Esophagus squamous epithelium (tissue), 5 donors: ENCODE measurements at places on chromosomes 12 and 14.
A peak's percentile ranks its signal among the peaks of the same experiment; 100 is the strongest.

DNA sequence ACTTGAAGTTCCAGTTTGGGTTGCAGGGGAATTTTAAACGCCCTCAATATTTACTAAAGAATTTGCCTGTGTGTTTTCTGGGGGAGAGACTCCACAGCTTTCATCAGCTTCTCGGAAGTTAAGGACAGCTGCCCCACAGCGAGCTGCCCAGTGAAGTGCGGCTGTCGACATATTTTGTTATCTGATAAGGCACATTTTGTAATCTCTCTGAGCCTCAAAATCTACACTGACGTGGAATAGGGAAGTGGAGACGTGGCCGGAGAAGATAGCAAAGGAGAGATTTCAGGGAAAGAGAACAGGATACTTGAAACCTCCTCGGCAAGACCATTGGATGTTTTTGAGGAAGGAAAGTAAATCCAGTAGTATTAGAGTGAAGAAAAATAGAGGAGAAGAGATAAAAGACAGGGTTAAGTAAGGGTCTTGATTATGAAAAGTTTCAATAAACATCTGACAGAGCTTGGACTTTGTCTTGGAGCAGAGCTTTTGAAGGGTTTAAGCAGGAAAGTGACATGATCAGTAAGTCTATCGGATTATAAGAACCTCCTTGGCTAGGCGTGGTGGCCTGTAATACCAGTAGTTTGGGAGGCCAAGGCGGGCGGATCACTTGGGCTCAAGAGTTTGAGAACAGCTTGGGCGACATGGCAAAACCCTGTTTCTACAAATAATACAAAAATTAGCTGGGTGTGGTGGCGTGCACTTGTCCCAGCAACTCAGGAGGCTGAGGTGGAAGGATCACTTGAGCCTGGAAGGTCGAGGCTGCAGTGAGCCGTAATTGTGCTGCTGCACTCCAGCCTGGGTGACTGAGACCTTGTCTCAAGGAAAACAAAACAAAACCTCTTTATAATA lies 1.1 kb downstream of the POLR3B start:
- H3K27me3 ChIP-seq: no peaks in the 10 kb centered on the region
- H3K4me1 ChIP-seq: peaks cover 11% of the 10 kb centered on the region
- no peaks in the 10 kb centered on the region for H3K36me3 ChIP-seq
- peak overlapping the region; percentile 54 for H3K4me3 ChIP-seq

DNA sequence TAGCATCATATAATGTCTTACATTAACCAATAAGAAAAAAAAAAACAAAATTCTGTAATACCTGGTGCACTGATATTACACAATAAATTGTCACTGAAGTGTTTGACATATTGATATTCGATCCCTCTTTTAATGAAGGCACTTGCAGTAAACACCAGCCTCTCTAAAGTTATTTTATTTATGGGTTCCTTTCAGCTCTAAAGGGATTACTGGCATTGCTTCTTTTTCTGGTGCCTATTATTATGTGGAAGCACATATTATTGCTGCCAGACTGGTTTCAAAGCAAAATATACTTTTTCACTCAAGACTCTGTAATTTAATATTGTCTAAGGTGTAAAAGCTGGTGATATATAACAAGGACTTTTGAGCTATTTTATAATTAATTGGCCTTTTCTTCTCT lies 1090.5 kb downstream of the TRHDE start:
- H3K27ac ChIP-seq: no peak overlapping the region
- no peak for DNase-seq
- H3K4me3 ChIP-seq: no peak overlapping the region
- no peaks in the 10 kb centered on the region for H3K4me1 ChIP-seq
- H3K27me3 ChIP-seq: no peaks in the 10 kb centered on the region
- H3K36me3 ChIP-seq: no peaks in the 10 kb centered on the region

GRCh38 chr14:60064491-60065072 lies 27.1 kb upstream of the PCNX4 start:
- H3K4me3 ChIP-seq: no peak overlapping the region
- H3K4me1 ChIP-seq: no peaks in the 10 kb centered on the region
- H3K27me3 ChIP-seq: no peaks in the 10 kb centered on the region
- no peak overlapping the region for H3K27ac ChIP-seq
- DNase-seq: no peak

DNA sequence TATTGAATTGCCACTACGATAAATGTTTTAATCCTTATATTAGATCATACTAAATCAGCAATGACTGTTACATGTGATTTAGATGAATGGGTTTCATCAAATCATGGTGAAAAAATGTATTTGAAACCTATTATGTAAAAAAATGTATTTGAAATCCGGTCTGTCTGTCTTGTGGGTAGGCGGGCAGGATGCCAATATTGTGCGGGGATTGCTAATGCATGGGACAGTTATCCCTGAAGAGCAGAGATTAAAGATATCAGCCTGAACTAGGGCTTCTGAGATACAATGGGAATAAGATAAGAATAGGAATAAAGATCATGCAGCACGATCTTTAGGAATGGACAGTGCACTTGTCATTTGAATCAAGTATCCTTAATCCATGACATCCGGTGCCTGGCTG lies 134.0 kb downstream of the PRKCH start:
- DNase-seq: no peak
- no peaks in the 10 kb centered on the region for H3K4me1 ChIP-seq
- no peak overlapping the region for H3K27ac ChIP-seq
- peaks cover 15% of the 10 kb centered on the region for H3K36me3 ChIP-seq

DNA sequence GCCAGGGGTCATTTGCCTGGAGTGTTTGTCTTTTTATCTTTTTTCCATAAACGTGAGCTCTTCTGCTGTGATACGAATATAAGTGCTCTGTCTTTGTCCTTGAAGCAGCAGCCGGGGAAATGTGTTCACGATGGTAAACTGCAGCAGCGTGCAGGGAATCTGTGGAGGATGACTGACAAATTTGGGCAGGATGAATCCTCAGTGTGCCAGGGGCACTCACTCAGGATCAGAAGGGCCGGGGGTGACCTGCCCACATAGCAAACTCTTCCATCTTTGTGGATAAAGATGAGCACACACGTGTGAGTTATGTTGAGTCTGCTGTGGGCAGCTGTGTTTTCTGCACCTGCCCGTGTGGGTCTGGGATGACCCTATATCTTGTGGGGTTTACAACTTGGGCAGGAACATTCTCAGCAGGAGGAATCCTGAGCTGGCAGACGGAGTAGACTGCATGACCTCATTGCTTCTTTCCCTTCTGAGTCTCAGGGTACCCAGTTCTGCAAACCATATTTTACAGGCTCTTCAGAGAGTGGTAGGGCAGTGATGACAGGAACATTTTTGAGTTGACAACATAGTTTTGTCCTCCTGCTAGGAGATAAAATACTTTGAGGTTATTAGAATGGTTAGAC lies 711 bp downstream of the ANO4 start:
- no peaks in the 10 kb centered on the region for H3K4me1 ChIP-seq
- no peak overlapping the region for H3K4me3 ChIP-seq
- H3K27ac ChIP-seq: no peak overlapping the region
- H3K27me3 ChIP-seq: no peaks in the 10 kb centered on the region
- no peaks in the 10 kb centered on the region for H3K36me3 ChIP-seq

GRCh38 chr14:28983279-28983678 lies 216.7 kb downstream of the FOXG1 start:
- no peak overlapping the region for H3K4me3 ChIP-seq
- H3K36me3 ChIP-seq: no peaks in the 10 kb centered on the region
- no peaks in the 10 kb centered on the region for H3K27me3 ChIP-seq
- H3K4me1 ChIP-seq: no peaks in the 10 kb centered on the region

DNA sequence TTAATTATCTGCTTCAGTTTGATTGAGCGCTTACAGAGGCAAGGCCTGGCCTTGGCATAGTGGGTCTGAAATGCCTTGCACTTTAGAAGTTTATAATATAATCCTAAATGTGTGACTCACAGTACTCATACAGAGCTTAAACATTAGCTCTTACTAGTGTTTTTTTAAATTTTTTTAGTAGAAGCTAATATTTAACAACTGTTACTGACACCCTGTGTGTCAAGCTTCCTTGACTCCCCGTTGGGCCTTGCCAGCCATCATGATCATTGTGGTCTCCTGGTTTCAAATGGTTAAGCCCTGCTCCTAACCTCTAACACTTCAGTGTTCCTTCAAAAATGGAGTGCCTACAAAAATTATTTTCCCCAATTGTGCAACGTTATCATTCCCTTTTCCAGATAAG lies 126.9 kb downstream of the GALC start:
- no peak overlapping the region for H3K4me3 ChIP-seq
- no peak overlapping the region for H3K27ac ChIP-seq
- DNase-seq: no peak
- no peaks in the 10 kb centered on the region for H3K4me1 ChIP-seq

- H3K27ac ChIP-seq: no peak overlapping the region
- DNase-seq: no peak
- H3K4me1 ChIP-seq: no peaks in the 10 kb centered on the region
- no peaks in the 10 kb centered on the region for H3K36me3 ChIP-seq
Observed at GRCh38 chr14:72014486-72014885, 82.3 kb downstream of the RGS6 start.

GRCh38 chr14:59308673-59309072 lies 120.2 kb downstream of the DAAM1 start:
- H3K36me3 ChIP-seq: no peaks in the 10 kb centered on the region
- H3K27me3 ChIP-seq: no peaks in the 10 kb centered on the region
- DNase-seq: no peak
- no peak overlapping the region for H3K4me3 ChIP-seq

DNA sequence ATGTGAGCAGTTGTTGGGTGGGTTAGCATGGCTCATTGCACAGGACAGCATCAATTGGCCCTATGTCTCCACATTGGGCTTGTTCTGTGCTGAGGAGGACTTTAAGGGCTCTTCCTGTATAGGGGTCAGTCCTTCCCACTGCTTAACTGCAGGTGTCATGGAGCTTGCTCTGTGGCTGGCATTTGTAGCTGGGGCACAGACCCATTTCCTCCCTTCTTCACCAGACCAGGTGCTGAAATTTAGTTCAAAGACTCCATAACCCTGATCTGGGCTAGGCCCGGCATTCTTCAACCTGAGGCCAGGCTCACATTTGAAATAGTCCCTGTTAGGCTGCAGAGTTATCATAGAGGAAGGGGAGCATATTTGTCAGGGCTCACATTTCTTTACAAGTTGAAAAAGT lies 12.8 kb downstream of the CHST11 start:
- H3K27ac ChIP-seq: no peak overlapping the region
- H3K4me3 ChIP-seq: no peak overlapping the region
- DNase-seq: no peak
- H3K27me3 ChIP-seq: no peaks in the 10 kb centered on the region
- peaks cover 3% of the 10 kb centered on the region for H3K4me1 ChIP-seq

GRCh38 chr12:80752464-80752863 lies 35.8 kb downstream of the MYF5 start:
- H3K4me3 ChIP-seq: no peak overlapping the region
- H3K4me1 ChIP-seq: no peaks in the 10 kb centered on the region

DNA sequence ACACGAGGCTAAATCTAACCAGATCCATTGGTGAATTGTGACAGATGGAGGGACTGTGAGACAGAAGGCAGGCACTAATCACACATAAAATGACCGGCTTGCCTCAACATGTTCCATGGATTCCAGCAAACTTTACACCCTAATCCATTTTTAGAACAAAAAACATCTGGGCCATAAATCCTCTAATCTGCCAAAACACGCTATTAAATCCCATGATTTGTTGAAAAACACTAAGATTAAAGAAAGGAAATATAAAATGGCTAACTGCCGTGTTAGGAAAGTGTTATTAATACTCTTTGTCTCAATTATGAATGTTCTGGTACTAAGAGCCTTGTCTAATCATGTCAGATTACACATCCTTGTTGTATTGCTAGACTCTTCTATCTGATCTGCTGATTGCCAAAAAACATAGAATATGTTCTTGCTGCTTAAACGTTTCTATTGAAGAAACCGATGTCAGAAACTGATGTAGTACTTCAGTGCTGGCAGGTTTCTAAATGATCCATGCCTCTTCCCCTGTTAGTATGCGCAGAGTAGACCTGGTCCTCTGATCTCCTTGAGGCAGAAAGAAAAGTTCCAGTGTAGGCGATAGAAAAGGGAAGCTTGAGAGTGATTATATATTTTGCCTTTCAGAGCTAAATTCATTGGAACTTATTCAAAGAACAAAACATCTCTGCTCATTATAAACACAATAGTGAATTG lies 384.9 kb downstream of the SOX5 start:
- no peak overlapping the region for H3K4me3 ChIP-seq
- no peaks in the 10 kb centered on the region for H3K27me3 ChIP-seq
- H3K27ac ChIP-seq: no peak overlapping the region

DNA sequence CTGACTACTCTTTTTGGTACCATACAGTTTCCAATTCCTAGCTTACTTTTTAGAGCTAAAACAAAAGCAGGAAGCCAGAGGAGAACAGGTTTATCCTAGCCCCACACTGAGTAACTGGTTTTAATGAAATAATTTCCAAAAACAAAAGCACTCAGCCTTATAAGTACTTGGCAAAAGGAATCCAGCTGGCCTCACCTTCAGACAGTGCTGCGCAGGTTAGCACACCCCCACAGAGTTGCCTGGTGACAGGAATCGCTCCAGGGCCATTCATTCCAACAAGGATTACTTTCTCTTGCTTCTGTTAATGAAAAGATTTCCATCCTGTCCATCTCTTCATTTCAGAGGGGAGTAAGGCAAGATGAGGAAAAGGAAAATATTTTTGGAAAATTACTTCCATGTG lies 84.6 kb downstream of the SCFD1 start:
- no peaks in the 10 kb centered on the region for H3K27me3 ChIP-seq
- H3K4me1 ChIP-seq: no peaks in the 10 kb centered on the region
- H3K27ac ChIP-seq: no peak overlapping the region

DNA sequence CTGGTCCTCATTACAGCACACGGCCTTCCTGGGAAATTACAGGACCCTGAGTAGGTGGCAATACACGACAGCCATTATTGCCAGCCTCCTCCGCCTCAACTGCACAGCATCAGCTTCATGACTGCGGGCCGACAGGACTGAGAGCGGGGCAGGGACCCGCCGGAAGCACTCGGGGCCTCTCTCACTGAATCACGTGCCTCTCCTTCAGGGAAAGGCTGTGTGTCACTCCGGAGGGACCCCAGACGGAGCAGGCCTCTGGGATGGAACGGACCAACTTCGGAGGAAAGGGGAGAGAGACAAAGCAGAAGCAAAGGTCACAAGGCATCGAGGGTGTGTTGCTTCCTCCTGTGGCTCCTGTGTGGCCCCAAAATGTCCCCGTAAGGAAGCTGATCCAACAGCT lies 90.0 kb downstream of the RNF34 start:
- no peak overlapping the region for H3K27ac ChIP-seq
- H3K4me3 ChIP-seq: no peak overlapping the region
- no peaks in the 10 kb centered on the region for H3K36me3 ChIP-seq
- H3K4me1 ChIP-seq: no peaks in the 10 kb centered on the region

DNA sequence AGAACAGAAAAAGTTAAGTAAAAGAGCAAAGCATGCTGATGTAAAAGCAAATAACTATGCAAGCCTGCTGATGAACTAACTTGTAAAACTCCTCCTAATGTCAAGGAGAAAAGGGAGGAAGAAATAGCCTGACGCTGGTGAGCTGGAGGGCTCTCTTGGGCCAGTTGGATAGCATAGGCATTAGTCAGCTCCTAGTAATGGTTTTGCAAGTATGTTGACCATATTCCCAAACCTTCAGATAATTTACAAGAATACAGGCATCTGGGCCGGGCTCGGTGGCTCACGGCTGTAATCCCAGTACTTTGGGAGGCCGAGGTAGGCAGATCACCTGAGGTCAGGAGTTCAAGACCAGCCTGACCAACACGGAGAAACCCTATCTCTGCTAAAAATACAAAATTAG lies 871.4 kb downstream of the C12orf50 start:
- no peaks in the 10 kb centered on the region for H3K27me3 ChIP-seq
- H3K27ac ChIP-seq: no peak overlapping the region
- H3K4me3 ChIP-seq: no peak overlapping the region
- DNase-seq: no peak
- no peaks in the 10 kb centered on the region for H3K4me1 ChIP-seq
